ENCODE measurements at places on chromosomes 6 and 20. TPM values are rescaled to one million over a fixed set of nuclear protein-coding genes. Genes with fewer than 3 reads are reported as not detected.

The AFG1L gene
- 7.2 TPM for total RNA-seq

The CLVS2 gene
- 0.53 TPM for total RNA-seq

The EBF4 gene
- total RNA-seq, result 3.2 TPM

The MCCD1 gene
- not detected for total RNA-seq

The CLIC5 gene
- total RNA-seq, result 8.5 TPM

The FOXQ1 gene
- 0.04 TPM for total RNA-seq

The ULBP1 gene
- total RNA-seq, result 0.13 TPM

The DOK5 gene
- 15.9 TPM for total RNA-seq

The SAMD5 gene
- 2.2 TPM for total RNA-seq

The NHLRC1 gene
- total RNA-seq, result 2.5 TPM

The PGC gene
- not detected for total RNA-seq

The FAXC gene
- 1.2 TPM for total RNA-seq

The MACROD2 gene
- total RNA-seq, result 3.7 TPM

The ZNF165 gene
- total RNA-seq, result 0.62 TPM

The FANCE gene
- 22.3 TPM for total RNA-seq

The KHDC1L gene
- total RNA-seq, result 0.13 TPM

The LAMA2 gene
- total RNA-seq, result 165 TPM

The PLG gene
- 0.40 TPM for total RNA-seq

The IYD gene
- total RNA-seq, result not detected

The PSMB9 gene
- total RNA-seq, result 4.3 TPM

The INSM1 gene
- 0.04 TPM for total RNA-seq

The BPIFB4 gene
- total RNA-seq, result 0.09 TPM

The CLDN20 gene
- not detected for total RNA-seq

The PTK6 gene
- total RNA-seq, result not detected

The PEX3 gene
- total RNA-seq, result 21.9 TPM

The ANKRD66 gene
- total RNA-seq, result 0.66 TPM

The RSPO4 gene
- total RNA-seq, result not detected

The MLN gene
- total RNA-seq, result not detected

The RGS17 gene
- 0.53 TPM for total RNA-seq

The LY6G6F gene
- not detected for total RNA-seq

The RIN2 gene
- 26.0 TPM for total RNA-seq

The DUSP15 gene
- 1.6 TPM for total RNA-seq

The C6orf15 gene
- total RNA-seq, result not detected

The GABRR1 gene
- 0.40 TPM for total RNA-seq
